ENCODE measurements at places on chromosomes 7 and 10. TPM values are rescaled to one million over a fixed set of nuclear protein-coding genes. Genes with fewer than 3 reads are reported as not detected.

PLA2G12B gene
- 38.0 TPM for total RNA-seq

DRGX gene
- total RNA-seq = not detected

MOSPD3 gene
- 7.6 TPM for total RNA-seq

SLC12A9 gene
- total RNA-seq = 16.6 TPM

SLC16A9 gene
- total RNA-seq = 0.07 TPM

C10orf90 gene
- total RNA-seq = not detected

PKD2L1 gene
- 0.31 TPM for total RNA-seq

INTS15 gene
- 16.3 TPM for total RNA-seq

BTBD16 gene
- 5.0 TPM for total RNA-seq

POLR2J2 gene
- 0.22 TPM for total RNA-seq

ZNF25 gene
- total RNA-seq = 1.6 TPM

THSD7A gene
- total RNA-seq = 0.07 TPM

ADCYAP1R1 gene
- not detected for total RNA-seq

PGAM2 gene
- total RNA-seq = not detected

GRCh38 chr10:72927485-72927884, 27.1 kb downstream of the PLA2G12B start:
- no peaks in the 10 kb centered on the region for H3K27me3 ChIP-seq
- peaks cover 16% of the 10 kb centered on the region for H3K4me1 ChIP-seq
- no peak overlapping the region for H3K27ac ChIP-seq
- DNase-seq = no peak

DNA sequence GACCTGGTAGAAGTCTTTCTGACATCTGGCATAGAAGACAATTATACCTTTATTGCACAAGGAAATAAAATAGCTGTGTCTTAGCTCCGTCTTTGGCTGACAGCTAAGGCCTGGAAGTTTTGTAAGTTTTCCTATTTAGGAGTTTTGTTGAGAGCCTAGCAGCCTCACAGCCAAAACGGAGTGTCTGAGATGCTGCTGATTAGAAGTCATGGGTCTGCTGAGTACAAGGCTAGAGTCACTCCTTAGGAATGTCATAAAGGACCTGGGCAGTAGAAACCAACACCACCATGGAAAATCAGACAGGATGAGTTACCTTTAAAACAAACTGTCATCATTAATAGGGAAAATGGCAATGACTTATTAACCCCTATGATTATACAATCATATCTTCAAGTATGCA, 442.5 kb downstream of the KCNMA1 start:
- H3K27me3 ChIP-seq = peaks cover 2% of the 10 kb centered on the region
- no peak overlapping the region for H3K27ac ChIP-seq
- H3K4me1 ChIP-seq = no peaks in the 10 kb centered on the region
- DNase-seq = no peak
- H3K36me3 ChIP-seq = no peaks in the 10 kb centered on the region

GRCh38 chr7:105854498-105854897, 21.9 kb downstream of the ATXN7L1 start:
- H3K4me3 ChIP-seq = no peak overlapping the region
- no peaks in the 10 kb centered on the region for H3K36me3 ChIP-seq
- no peak overlapping the region for H3K27ac ChIP-seq
- peaks cover 34% of the 10 kb centered on the region for H3K4me1 ChIP-seq

DNA sequence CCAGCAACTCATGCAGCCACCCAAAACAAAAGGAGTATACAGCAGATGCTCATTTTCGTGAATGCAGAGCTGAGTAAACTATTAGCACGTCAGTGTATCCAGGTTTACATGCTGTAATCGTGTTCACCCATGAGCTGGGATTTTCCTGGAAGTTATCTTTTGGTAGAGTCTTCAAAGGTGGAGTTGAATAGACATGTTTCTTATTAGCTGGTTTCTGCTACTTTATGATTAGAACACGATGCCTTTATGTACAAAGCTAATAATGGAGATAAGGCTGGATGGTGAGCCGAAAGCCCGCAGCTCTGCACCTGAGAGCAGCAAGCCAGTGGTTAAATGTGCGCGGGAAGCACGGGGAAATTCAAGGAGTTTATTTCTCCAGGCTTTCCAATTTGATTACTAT, 123.8 kb downstream of the ADARB2 start:
- no peak for DNase-seq
- H3K4me1 ChIP-seq = no peaks in the 10 kb centered on the region

DNA sequence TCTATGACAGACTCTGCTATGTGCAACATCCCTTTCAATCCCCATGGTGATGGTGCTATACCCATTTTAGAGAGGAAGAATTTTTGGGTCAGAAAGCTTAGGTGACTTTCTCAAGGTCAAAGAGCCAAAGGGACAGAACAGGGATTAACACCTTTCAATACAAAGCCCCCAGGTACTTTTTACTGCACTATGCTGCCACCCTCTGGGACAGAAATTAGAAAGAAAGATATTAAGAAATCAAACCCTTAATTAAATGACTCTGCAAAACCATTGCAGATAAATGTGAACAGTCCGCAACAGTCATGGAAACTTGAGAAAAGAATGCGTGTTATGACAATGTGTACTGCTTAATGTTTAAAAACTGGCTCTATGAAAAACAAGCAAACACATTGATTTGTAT, 673.7 kb downstream of the MAGI2 start:
- H3K27me3 ChIP-seq = no peaks in the 10 kb centered on the region
- no peaks in the 10 kb centered on the region for H3K4me1 ChIP-seq
- no peak overlapping the region for H3K4me3 ChIP-seq

DNA sequence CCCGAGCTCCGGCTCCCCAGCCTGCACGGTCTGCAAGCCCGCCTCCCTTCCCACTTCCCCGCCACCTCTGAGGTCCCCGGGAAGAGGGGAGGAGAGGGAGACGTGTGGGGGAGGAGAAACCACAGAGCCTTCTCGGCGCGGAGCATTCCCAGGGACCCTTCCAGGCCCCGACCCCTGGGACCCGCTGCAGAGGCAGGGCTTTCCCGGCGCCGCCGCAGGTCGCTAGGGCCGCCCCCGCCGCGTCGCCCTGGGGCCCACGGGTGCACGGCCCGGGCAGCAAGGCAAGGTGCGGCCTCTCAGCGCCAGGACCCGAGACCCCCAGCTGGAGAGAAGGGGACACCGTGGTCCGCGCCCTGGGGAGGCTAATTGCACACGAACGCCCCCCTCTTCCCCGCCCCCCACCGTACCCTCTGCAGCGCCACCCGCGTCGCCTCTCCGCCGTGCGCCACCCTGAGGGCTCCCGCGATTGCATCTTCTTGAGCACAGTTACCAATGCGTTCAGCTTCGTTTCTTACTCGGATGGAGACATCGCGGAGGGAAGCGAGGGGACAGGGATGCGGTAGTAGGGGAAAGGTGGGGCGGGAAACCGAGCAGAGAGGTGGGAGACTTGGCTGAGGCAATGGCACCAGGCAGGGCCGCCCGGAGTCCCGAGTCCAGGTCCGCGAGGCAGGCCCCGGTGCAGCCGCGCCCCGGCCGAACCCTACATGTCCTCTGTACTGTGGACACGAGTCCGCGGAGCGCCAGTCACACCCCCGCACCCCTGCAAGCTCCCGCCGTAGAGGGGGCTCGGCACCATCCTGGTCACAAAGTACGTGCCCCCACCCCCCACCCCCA, 28.9 kb downstream of the SKIDA1 start:
- DNase-seq = peak; percentile 54
- peak overlapping the region; percentile 95 for H3K4me3 ChIP-seq
- no peaks in the 10 kb centered on the region for H3K36me3 ChIP-seq
- H3K4me1 ChIP-seq = peaks cover 45% of the 10 kb centered on the region
- H3K27me3 ChIP-seq = no peaks in the 10 kb centered on the region

DNA sequence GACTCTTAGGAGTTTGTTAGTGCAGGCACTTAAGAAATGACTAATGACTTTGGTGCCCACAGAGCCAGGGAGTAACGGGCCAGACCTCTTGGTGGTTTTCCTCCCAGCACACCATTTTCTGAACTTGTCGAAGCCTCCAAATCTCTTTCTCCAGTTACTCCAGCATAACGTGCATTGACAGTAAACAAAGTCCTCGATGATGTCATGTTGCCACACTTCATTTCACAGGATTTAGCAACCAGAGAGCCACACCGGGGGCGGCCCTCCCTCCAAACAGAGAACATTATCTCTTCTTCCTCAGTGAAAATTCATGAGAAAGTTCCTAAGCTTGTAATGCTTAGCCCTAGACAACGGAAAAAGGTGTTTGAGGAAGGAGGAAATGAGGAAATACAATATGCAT, 4.0 kb upstream of the SVOPL start:
- peaks cover 14% of the 10 kb centered on the region for H3K27me3 ChIP-seq
- no peak overlapping the region for H3K27ac ChIP-seq
- no peak for DNase-seq

- no peaks in the 10 kb centered on the region for H3K36me3 ChIP-seq
- no peaks in the 10 kb centered on the region for H3K27me3 ChIP-seq
- no peak overlapping the region for H3K27ac ChIP-seq
These were observed 246.0 kb downstream of the DIP2C start for GRCh38 chr10:443459-443858.

- no peak overlapping the region for H3K4me3 ChIP-seq
- H3K27ac ChIP-seq = no peak overlapping the region
- DNase-seq = no peak
- no peaks in the 10 kb centered on the region for H3K36me3 ChIP-seq
These were observed 38.0 kb upstream of the TARP start for GRCh38 chr7:38311329-38311937.

DNA sequence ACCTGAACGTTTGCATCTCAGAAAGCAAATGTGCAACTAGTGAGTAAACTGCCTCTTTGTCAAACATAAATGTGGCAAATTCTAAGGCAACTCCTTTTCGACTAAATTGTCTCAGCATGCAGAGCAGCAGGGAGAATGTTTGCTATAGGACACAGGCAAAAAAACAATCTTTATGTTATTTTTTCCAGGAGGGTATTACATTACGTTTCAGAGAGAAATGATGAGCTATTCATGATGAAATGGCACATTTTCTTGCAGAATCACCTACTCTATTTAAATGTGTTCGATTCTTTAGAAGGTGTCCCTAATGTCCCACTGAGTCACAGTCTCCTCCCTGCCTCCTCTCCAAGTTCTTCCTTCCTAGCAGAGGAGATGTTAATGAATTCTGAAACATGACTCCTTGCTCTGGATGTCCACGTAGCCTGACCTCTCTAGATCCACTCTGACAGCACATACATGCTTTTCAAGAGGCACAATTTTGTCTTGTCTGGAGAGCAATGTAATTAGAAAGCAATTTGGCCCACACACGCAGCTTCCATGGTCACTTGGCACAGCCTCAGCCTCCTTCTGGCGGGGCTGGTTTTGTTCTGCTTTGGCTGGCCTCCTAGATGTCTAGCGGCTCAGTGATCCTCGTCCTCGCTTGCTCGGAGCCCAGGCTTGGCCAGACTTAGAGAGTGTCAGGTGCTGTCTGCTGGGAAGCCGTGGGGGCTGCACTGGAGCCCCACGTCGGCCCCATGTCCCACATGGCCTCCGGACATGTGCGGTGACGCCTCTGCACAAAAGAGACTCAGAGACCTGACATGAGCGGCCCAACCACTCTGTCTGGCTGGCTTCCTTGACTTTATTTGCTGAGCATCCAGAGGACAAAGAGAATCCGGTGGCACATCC, 125.7 kb upstream of the ZNF438 start:
- no peak for DNase-seq
- H3K27me3 ChIP-seq = no peaks in the 10 kb centered on the region

DNA sequence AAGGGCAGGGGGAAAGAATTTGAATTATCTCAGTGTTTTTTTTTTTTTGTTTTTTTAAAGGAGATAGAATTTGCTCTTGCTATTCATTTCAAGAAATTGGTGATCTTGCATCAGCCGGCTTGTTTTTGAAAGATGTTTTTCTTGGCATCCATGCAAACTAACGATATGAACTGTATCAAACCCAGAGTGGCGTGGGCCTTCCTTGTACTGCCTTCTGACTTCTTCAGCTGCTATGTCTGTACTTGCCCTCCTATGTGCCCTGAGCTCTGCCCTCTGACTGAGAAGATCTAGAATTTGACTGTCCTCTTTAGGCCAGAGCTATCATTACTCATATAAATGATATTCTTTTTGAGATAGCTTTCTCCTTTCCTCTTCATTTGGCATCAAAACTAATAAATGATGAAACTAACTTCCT, 183.1 kb downstream of the EXOC4 start:
- DNase-seq = no peak
- H3K27ac ChIP-seq = no peak overlapping the region
- H3K36me3 ChIP-seq = no peaks in the 10 kb centered on the region
- H3K4me1 ChIP-seq = peaks cover 21% of the 10 kb centered on the region
- no peak overlapping the region for H3K4me3 ChIP-seq

- peaks cover 68% of the 10 kb centered on the region for H3K36me3 ChIP-seq
- H3K4me1 ChIP-seq = peaks cover 6% of the 10 kb centered on the region
- no peak overlapping the region for H3K4me3 ChIP-seq
- no peak for DNase-seq
- H3K27ac ChIP-seq = no peak overlapping the region
These were observed 51.9 kb downstream of the GNA12 start for GRCh38 chr7:2792235-2792634.

- H3K36me3 ChIP-seq = peaks cover 26% of the 10 kb centered on the region
- no peaks in the 10 kb centered on the region for H3K4me1 ChIP-seq
- H3K27me3 ChIP-seq = no peaks in the 10 kb centered on the region
- no peak overlapping the region for H3K4me3 ChIP-seq
These were observed 15.5 kb downstream of the ACBD5 start for GRCh38 chr10:27225011-27225590.
